Osteocyte (in vitro differentiated cells): ENCODE measurements at places on chromosomes 5 and 9. TPM values are rescaled to one million over a fixed set of nuclear protein-coding genes. Genes with fewer than 3 reads are reported as not detected.
A peak's percentile ranks its signal among the peaks of the same experiment; 100 is the strongest.

- no peak overlapping the region for H3K4me3 ChIP-seq
- H3K27me3 ChIP-seq = peaks cover 18% of the 10 kb centered on the region
- H3K36me3 ChIP-seq = no peaks in the 10 kb centered on the region
- no peak for DNase-seq
- no peak overlapping the region for H3K27ac ChIP-seq
These were observed 30.6 kb downstream of the HTR4 start for GRCh38 chr5:148623741-148624140.

GRCh38 chr9:120966013-120966369, 39.4 kb upstream of the TRAF1 start:
- H3K4me3 ChIP-seq = no peak overlapping the region
- no peak for DNase-seq

Gene MEF2C
- 9.4 and 9.9 TPM in 2 replicates for total RNA-seq

Gene CTSV
- total RNA-seq = 0.18 and 0.21 TPM in 2 replicates

DNA sequence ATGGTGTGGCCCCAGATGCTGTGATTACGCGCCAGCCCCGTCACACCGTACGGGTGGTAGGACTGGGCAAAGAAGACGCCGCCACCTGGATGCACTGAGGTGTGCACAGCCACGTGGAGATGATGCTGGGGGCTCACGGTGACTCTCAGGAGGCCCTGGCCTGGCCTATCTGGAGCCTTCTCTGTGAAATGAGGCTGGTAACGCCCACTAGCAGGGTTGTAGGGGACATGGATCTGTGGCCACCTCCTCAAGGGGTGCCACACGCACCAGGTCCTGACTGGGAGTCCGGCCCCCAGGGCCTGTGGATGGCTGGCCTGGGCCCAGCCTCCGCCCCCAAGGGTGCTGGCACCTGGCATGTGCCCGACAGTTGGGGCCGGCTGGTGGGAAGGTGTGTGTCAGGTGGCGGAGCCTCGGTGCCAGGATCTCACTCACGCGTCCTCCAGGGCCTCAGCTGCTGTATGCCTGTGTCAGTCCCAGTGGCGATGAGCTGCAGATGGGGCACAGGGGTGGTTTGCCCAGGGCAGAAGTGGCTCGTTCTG, 32.4 kb downstream of the NEK6 start:
- no peaks in the 10 kb centered on the region for H3K27me3 ChIP-seq
- DNase-seq = no peak
- no peak overlapping the region for H3K27ac ChIP-seq
- no peak overlapping the region for H3K4me3 ChIP-seq

GRCh38 chr5:116404792-116405191, 169.8 kb downstream of the SEMA6A start:
- no peak overlapping the region for H3K27ac ChIP-seq
- H3K27me3 ChIP-seq = no peaks in the 10 kb centered on the region
- H3K4me1 ChIP-seq = no peaks in the 10 kb centered on the region
- DNase-seq = no peak
- no peak overlapping the region for H3K4me3 ChIP-seq
- H3K36me3 ChIP-seq = no peaks in the 10 kb centered on the region

DNA sequence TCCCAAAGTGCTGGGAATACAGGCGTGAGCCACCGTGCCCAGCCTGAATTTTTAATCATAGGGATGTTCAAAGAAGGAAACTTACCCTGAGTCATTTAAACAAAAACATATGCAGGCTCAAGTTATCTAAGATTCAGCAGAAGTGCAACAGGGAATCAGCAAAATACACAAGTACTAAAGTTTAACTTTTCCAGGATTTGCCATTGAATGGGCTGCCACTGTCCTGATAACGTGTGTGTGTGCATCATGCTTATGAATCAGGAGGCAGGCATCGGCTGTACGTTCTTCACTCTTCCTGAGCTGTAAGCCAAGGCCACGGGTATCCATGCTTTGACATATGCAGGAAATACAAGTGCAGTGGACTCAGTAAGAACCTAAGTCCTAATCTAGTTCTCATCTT, 48.8 kb upstream of the FST start:
- H3K4me3 ChIP-seq = no peak overlapping the region
- no peaks in the 10 kb centered on the region for H3K36me3 ChIP-seq
- no peak for DNase-seq
- peaks cover 22% of the 10 kb centered on the region for H3K4me1 ChIP-seq
- no peaks in the 10 kb centered on the region for H3K27me3 ChIP-seq
- no peak overlapping the region for H3K27ac ChIP-seq

- peaks cover 8% of the 10 kb centered on the region for H3K36me3 ChIP-seq
- H3K27ac ChIP-seq = peak overlapping the region; percentile 57
- no peaks in the 10 kb centered on the region for H3K27me3 ChIP-seq
- no peak overlapping the region for H3K4me3 ChIP-seq
These were observed 175.0 kb downstream of the GNAQ start for GRCh38 chr9:77856615-77857014.
